ENCODE measurements at places on chromosomes 12 and 14.

- no peak for DNase-seq
Observed at GRCh38 chr14:80213602-80214001, 2.3 kb upstream of the DIO2 start.

GRCh38 chr12:25801734-25802133 lies 156.7 kb upstream of the RASSF8 start:
- DNase-seq, result no peak

- no peak for DNase-seq
Observed at GRCh38 chr14:75461303-75461702, 33.5 kb downstream of the JDP2 start.

DNA sequence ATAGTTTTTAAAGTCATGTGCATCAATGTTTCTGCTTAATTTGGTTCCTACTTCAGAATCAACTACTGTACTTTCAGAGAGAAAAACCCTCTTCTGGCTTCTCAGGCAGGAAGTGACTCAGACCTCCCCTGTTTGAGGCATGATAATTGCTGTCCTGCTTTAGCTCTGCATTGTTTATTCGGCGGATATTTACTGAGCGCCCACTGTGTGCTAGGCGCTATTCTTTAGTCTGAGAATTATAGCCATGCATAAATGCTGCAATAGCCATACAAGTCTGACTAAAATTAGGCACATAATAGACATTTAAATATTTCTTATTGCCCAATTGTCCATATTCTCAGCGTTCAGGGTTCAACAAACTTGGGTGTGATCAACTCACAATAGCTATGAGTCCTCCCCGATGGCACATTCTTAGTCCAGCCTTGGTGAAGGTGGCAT lies 6.1 kb upstream of the AMIGO2 start:
- no peak for DNase-seq

DNA sequence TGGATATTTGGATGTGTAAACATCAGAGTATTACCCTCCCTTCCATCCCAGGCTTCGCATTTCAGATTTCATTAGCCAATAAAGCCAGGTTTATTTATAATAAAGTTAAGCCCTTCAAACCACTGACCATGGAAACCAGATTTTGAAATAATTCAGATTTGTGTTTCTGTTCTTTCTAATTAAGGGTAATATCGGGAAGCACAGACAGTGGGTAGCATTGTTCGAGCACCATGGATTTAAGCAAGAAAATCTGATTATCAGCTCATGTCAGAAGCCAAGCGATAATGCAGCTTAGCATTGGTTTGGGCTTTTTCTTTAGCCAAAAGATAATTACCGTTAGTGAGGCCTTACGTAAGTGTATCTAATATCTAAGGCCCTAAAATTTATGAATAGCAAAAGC lies 116.1 kb downstream of the C12orf42 start:
- DNase-seq, result no peak

DNA sequence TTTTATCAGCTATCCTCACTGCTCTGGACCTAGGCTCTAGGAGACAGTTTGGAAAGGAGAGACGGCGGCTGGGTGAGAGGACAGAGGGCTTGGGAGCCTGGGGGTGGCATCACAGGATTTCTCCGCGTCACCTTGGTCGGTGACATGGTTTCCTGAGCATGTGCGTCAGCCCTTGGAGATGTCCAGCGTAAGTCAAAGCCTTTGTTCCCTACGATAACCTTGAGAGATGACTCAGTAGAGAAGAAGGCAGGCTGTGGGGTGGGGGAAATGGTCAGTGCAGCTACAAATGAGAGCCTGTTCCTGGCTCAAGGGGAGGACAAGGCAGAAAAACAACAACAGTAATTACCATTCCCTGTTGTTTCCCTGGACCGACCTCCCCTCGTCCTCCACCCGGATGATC lies 90.2 kb upstream of the TBX3 start:
- DNase-seq, result no peak

GRCh38 chr14:97005934-97006333 lies 208.8 kb downstream of the VRK1 start:
- no peak for DNase-seq

- no peak for DNase-seq
Observed at GRCh38 chr12:29818916-29819623, 35.3 kb upstream of the TMTC1 start.

DNA sequence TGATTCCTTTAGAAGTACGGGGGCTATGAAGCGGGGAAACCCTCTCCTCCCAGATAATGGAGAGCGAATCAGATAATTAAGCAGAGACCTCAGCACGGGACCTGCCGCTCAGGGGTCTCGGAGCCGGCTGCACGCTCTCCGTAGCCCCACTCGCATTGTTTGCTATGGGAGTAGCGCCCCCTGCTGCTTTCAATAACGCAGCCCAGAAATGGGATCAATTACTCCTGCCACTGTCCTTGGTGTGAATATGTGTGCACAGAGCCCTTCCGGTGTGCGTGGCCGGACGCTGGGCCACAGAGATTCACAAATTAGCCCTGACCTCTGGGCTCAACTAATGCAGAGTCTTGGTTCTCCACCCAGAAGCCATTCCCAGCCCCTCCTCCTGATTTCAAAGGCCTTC lies 76.4 kb upstream of the TMEM132C start:
- no peak for DNase-seq

DNA sequence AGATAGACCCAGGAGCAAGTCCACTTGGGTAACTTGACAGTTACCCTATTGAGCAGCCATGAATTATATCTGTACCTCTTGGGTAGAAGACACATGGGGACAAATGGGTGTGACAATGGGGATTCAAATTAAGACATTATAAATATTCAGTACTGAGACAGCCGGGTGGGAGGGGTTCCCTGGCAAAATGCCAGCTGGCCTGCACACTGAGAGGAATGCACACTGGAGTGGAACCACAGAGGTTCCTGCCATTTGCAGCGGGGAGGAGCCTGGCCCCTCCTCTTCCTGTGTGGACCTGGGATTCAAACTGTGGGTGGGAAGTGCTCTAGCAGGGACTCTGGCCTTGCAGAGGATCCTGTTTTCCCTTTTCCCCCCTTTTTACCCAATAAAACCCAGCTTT lies 118.7 kb upstream of the CDKN3 start:
- no peak for DNase-seq

DNA sequence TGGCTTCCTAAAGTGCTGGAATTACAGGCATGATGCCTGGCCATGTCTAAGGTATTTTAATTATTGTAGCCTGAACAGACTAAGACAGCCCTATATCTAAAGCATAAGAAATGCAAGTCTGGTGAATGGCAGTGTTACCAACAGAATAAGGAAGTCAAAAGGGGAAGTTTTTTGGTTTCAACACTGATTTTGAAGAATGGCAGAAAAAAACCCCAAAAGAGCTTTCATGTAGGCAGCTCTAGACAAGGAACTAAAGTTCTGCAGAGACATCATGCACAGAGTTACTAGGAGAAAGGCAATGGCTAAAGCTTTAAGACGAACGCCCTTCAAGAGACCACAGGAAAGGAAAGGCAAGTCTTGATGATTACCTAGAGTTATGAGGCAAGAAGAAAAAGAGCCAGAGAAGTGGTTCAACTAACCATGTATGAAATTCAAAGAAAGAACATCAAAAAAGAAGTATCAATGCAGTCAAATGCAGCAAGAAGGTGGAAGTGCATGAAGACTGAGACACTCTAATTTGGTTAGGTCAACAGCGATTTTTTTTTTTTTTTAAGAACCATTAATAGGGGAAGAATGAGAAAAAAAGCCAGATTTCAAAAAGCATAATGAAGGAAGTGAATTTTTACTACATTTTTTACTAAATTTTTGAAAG lies 50.8 kb downstream of the RPS6KA5 start:
- DNase-seq, result no peak

DNA sequence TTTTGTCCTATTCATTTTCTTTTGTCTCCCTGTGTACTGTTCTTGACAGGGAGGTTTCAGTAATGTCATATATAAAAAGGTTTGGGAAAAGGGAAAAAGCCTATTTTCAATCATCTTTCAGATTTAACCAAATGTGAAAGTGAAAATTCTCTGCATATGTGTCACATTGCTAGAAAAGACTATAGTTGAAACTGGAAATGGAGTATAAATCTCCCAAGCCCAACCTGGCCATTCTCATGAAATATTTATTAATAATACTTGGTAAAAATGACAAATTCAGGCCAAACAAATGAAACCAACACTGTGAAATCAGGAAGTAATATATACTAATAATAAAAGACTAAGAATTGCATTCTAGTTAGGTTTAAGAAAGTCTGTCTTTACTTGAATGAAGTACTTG lies 1129.2 kb downstream of the SLC16A7 start:
- no peak for DNase-seq

GRCh38 chr14:61531465-61532122 lies 163.7 kb upstream of the HIF1A start:
- DNase-seq, result no peak

DNA sequence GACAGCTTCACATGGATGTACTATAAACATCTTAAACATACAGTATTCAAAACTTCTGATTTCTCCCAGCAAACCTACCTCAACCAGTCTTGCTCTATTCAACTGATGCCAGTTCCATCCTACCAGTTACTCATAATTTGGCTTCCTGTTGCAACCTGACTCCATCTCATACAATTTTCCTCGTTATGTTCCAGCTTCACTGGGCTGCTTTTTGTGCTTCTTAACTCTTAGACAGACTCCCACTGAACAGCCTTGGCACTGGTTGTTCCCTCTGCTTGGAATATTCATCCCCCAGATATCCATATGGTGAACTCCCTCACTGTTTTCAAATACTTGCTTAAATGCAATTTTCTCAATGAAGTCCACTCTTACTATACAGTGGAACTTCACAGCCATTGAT lies 249.2 kb downstream of the AEBP2 start:
- no peak for DNase-seq

DNA sequence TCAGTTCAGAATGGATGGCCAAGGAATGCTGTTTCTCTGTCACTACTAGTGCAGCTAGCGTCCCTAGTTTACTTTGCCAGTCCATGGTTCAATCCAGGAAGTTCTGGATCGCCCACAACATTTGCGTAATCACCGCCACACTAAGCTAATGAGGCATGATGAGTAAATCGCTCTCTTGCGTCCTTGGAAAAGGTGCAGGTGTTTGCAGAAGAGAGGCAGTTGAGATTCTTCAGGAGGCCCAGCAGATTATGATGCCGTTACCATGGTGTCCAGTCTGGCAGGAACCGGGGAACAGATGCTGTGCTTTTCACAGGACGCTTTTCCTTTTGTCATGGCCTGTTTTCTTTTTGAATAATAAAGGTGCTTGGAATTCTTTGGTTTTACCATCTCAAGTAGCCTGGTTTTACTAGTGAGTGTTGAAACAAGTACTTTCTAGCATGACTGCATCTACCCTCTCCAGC lies 9.0 kb downstream of the TPH2 start:
- DNase-seq, result no peak

GRCh38 chr14:28759653-28760313 lies 6.8 kb upstream of the FOXG1 start:
- no peak for DNase-seq

- DNase-seq, result no peak
Observed at GRCh38 chr12:28938056-28938455, 211.0 kb upstream of the FAR2 start.

DNA sequence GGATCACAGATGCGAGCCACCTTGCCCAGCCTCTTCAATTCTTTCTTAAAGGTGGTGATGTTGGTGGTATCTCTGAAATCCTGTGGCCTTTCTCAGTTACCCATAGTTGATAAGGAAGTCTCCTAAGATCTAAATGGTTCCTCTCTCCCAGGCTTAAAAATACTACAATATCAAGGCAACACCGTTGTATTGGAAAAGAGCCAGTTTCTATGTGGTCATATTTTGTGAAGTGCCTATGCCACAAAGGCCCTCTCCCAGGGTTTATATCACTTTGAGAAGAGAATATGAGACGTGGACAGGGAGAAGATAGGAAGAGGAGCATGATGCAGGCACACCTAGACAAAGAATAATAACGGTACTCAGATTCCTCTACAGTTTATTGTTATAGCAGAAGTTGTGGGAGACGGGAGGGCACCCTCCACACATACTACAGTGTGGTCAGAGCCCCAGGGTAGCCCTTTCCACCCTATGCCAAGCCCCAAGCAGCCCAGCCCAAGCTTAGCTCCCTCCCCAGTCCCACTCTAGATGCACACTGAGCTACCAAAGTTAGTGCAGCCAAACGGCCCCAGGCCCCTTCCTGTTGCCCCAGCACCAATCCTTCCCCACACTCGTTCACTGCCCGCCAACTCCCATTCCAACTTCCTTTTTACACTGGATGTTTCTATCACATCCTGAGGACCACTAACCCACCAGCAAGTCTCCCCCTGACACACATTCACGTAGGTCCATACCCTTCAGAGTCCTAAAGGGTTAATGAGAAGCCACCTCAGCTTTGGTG lies 8.3 kb downstream of the NDRG2 start:
- no peak for DNase-seq

DNA sequence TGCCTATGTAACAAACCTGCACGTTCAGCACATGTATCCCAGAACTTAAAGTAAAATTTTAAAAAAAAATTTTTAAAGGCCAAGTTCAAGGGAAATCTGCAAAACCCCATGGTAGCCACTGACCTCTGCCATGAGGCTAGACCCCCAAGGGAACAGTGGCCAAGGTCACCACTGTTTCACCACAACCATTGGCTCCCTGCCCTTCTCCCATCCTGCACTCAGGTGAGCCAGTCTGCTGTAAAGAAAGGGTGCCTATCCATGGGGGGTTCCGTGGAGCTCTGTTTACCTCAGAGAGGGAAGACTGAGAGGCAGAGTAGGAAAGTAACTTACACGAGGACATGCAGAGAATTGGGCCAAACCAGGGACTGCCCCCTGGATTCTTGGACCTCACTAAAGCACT lies 38.6 kb downstream of the VWF start:
- no peak for DNase-seq

GRCh38 chr14:64061115-64061514 lies 208.3 kb downstream of the SYNE2 start:
- DNase-seq, result no peak

DNA sequence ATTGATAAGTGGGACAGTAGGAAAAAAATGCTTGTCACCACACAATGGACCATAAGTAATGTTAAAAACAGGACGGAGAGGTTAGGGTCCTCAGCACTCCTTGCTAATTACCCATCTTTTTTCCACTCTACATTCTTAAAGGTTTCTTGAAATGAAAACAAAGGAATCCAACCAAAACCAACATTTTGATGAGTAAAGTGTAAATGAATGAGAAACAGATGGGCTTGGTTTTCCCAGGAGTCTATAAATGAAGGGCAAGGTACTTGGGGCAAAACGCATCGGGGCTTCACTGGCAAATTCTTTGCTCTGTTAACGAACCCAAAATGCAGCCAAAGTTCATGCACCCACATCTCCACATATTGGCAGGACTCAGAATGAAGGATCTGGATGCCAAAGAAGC lies 129.2 kb upstream of the BMP4 start:
- no peak for DNase-seq

DNA sequence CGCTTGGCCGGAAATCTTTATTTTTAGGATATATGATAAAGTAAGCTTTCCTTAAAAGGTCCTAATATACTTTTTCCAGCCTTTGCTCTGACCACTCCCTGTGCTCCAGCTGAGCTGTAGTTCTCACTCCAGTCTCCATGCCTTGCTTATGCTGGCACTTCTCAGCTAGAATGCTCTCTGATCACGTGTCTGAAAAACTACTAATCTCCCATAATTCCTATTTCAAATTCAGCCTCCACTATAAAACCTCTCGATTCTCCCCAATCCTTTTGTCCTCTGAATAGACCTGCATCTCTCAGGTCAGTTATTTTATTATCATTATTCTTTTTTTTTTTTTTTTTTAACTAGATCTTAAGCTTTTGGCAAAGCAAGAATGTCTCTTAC lies 3.7 kb downstream of the BIN2 start:
- DNase-seq, result no peak
